ENCODE measurements at places on chromosomes 1 and 21.

- no peak for DNase-seq
Measured at GRCh38 chr1:39438042-39438441, 53.4 kb upstream of the BMP8A start.

GRCh38 chr1:184622136-184622823 is 132.4 kb downstream of the EDEM3 start:
- no peak for DNase-seq

- DNase-seq = no peak
Measured at GRCh38 chr21:41147979-41148355, 20.0 kb upstream of the BACE2 start.

DNA sequence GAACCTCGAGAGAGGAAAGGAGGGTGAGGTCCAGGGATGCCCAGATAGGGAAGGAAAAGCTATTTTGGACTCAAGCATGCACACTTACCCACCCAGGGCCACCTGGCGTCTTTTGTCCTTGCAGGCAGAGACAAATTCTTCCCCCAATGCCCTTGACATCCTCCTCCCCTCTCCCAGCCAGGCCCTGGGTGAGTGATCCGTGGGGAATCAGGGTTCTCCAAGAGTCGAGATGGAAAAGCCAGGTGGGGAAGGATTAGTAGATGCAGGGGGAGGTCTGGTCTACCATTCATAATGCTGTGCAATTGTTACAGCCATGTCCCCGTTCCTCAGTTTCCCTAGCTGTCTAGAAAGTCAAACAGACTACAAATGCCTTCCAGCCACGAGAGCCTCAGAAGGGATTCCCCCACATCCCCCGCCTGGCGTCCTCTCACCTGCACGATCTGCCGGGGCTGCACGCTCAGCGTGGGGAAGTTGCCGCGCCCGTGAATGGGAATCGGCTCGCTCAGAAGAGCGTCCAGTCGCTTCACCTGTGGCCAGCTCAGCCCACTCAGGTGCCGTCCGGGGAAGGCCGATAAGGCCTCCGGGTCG is 580 bp downstream of the TENT5B start:
- no peak for DNase-seq

- no peak for DNase-seq
Measured at GRCh38 chr1:29991815-29992214, 731.6 kb downstream of the MATN1 start.

DNA sequence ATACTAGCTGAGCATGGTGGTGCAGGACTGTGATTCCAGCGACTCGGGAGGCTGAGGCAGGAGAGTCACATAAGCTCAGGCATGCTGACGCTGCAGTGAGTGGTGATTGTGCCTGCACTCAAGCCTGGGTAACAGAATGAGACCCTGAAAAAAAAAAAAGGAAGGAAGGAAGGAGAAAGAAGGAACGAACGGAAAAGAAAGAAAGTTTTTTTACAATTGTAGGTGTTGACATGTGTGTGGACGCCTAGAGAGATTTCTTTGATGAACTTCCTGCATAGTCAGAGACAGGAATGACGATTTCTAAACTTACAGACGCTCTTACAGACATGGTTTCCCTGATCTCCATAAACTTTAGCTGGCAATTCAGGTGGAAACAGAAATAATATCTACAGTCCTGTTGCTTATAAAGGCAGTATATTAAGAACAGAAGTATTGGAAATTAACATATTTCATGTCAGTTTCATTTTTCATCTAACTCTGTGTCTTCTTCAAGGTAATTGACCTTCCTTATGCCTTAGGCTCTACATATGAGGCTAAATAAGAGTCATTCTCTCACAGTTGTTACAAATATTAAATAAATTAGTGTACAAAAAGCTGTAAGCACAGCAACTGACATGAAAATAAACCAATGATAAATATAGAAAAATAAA is 4.1 kb downstream of the SAMSN1 start:
- no peak for DNase-seq

- no peak for DNase-seq
Measured at GRCh38 chr1:2638466-2639115, 5.8 kb upstream of the MMEL1 start.

DNA sequence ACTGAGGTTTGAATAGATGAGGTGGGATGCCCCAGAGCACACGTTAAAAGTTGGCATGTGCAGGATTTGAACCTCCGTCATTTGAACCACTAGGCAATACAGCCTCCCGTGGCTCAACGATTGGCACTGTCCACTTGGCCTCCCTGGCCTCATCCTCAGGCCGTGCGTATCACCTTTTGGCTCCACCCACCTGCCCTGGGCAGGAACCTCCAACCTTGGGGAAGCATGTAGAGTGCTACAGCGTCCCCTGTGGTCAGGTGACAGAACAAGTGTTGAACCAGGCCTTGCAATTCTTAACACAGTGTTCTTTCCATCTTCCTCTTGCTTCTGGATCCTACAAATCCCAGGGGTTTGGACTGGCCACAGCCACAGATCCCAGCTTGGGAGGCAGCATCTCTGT is 112.6 kb downstream of the PAX7 start:
- no peak for DNase-seq

DNA sequence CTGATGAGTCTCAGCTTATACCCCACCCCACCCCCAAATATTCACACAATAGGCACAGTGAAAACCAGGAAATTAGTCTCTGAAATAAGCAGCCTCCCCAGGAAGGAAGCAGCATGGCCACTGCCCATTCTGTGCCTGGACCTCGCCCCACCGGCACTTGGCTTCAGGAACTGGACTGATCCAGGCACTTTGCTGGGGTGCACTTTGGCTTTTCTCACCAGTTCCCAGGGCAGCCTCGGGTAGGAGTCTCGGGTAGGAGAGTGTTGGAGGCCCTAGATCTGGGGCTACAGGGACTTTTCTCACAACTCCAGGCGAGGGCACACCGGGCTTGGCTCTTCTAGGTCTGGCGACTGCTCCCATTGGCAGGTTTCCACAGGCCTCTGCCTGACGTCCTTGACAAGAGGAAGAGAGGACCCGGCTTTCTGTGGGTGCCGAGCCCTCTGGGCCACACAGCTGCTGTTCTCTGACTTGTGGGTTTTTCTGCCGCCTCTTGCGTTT is 18.7 kb downstream of the ADARB1 start:
- DNase-seq = no peak

DNA sequence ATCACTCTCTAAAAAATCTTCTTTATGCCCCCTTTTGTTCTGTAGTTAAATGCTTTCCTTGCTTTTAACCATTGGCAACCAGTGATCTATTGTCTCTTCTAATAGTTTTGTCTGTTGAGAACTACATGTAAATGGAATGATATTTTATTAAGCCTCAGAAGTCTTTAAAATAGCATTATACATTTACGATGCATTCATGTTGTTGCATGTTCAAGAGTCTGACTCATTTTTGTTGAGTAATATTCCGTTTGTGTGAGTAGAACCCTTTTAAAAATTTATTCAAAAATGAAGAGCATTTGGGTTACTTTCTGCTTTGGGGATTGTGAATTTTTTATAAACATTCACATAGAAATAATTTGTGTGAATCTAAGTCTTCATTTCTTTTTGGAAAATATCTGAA is 1352.9 kb downstream of the NCAM2 start:
- no peak for DNase-seq

- DNase-seq = no peak
Measured at GRCh38 chr1:96464991-96465390, 256.6 kb upstream of the PTBP2 start.

GRCh38 chr21:27681038-27681437 is 714.1 kb upstream of the ADAMTS5 start:
- no peak for DNase-seq

DNA sequence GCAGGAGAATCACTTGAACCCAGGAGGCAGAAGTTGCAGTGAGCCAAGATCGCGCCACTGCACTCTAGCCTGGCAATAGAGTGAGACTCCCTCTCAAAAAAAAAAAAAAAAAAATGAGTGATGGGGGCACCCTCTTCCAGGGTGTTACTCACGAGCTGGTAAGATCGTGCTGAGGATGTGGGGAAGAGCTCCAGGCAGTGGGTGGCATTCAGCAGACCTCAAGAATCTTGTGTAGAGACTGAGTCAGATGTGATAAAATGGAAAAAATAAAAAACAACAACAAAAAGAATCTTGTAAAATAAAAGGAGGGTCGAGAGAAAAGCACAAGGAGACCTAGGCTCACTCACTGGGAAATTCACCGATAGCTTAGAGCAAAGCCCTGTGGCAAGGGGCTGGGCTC is 38.5 kb downstream of the EPHA2 start:
- DNase-seq = no peak

- DNase-seq = no peak
Measured at GRCh38 chr1:41789661-41790330, 128.9 kb downstream of the HIVEP3 start.

DNA sequence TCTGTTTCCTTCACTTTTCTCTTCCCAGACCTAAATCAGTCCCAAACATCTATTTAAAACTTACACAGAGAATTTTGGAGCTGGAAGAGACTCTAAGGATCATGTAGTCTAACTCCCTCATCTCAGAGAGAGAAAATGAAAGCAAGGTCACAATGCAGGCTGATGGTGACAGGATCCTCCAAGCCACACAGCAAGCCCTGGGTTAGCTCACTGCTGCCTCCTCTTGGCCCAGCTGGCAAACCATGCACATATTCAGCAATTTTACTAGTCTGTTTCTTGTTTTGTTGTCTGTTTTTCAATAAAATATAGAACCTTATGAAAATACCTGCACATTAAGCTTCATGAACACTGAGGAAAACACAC is 27.7 kb upstream of the LY9 start:
- peak; percentile 67 for DNase-seq

DNA sequence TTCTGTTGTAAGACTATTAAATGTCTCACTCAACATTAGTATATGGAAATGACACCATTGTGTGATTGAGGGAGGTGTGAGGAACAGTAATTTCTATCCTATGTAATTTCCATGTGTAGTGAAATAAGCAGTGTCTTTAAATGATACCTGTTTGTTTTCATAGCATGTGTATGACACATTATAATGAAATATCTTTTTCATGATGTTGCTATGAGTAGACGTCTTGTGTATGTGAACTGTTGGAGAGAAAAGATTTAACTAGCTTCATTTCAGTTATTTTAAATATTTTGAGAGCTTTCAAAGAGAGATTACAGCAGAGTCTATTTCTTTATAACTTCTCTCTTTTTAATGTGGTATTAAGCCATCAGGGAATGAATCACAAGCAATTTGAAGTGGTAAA is 71.5 kb upstream of the QSOX1 start:
- DNase-seq = no peak

- DNase-seq = no peak
Measured at GRCh38 chr1:94061513-94062443, 59.2 kb downstream of the ABCA4 start.

DNA sequence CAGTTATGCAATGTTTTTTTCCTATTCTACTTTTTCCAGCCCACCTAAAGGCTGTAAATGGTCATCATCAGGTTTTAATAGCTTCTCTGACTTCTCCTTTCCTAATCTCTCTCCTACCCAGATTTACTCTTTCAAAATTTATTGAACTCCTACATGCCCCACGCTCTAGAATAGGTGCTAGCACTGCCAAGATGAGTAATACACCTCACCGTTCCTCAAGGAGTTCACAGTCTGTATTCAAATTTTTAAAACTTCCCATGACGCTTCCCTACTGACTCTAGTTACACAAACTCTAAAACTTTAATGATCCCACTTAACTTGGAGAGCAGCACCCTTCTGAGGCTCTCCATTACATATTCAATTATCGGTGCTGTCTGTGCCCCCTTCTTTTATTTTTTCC is 51.6 kb downstream of the ALG14 start:
- no peak for DNase-seq

DNA sequence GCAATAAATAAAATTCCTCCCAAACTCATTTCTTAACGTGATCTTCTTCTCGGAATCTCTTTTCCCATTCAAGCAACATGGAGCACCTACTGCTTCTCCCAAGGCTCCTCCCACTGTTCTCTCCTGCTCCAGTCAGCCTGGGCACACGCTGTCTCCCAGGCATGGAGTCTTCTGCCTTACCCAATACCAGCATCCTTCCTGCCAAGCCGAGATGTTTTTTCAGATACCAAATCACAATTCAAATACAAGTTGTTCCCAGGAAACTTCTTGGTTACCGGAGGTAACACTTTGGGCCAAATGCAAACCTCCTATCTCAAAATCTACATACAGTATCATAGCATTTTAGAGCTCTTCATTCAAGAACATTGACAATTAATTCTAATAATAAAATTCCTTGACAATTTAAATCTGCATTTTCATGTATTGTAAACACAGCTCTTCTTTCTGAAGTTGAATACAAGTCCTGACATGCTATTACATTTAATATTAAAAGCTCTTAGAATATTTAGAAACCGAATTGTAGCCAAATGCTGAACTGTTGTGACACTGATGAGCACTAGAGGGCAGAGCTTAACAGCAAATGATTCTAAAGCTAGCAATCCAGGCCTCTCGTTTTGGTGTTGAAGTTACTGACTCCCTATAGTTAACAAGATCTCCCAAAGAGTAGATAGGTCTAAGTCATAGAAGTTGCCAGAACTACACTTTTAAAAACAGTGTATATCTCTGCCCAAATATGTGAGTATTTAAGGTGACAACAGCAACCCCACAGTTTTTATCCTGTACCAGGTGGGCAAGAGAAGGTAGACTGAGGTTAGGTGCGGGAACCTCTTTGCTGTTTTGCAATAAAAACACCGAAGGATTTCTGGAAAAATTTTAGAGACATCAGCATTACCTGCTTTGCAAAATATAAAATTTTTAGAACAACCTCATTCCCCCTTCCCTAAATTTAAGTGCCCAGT is 52.3 kb downstream of the BCAR3 start:
- no peak for DNase-seq

DNA sequence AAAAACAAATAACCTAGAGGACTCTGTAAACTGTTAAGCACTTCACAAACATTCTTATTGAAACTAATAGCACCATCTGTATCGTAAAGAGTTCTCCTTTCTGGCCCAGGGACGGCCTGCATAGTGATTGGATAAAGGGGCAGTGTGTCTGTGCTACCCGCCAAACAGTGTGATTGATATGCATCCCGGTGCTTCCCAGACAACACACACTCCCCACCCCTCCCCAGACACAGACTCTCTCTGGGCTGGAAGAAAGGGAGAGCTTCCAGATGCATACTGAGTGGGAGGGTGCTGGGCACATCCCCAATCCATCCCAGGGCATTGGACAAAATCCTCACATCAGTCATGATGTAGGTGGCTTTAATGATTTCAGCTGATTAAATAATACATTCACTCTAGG is 3.7 kb downstream of the HSD11B1 start:
- DNase-seq = no peak

DNA sequence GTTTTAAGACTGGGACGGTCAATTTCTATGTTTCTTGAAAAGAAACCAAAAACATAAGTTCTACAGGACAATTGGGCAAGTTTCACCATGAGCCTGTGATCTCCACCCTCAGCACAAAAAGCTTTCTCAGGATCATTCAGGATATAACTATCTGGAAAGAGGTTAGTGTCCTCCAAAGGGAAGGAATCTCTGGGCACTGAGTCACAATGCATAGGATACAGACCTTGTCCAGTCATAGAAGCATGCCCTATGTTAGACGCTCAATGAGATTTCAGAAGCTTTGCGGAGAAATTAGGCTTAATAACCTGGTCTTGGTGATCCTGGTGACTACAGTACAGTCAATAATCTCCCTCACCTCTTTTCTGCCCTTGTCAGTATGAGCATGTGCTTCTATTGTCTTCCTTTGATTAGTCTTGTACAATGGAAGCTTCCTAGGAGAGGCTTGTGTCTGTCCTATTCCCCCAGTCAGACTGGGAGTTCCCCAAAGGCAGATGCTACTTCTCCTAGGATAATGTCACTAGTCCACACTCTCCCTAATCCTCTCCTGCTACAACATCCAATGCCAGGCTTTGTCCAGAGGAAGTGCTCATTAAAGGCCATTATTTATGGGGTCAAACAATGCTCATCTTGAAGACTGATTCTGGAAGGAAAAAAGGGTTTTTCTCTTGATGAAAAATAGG is 97.4 kb downstream of the KCNH1 start:
- no peak for DNase-seq

- no peak for DNase-seq
Measured at GRCh38 chr1:93178418-93178817, 1.8 kb downstream of the TMED5 start.
